Epithelial cell of prostate (primary cell): ENCODE measurements at places on chromosomes 6 and 20.

- no peak for DNase-seq
These were observed 16.5 kb downstream of the SMLR1 start for GRCh38 chr6:130843575-130844320.

GRCh38 chr6:170130771-170131241 is 160.1 kb downstream of the DLL1 start:
- DNase-seq: no peak

- DNase-seq: no peak
These were observed 8.0 kb upstream of the BCAS1 start for GRCh38 chr20:54078296-54078984.

- no peak for DNase-seq
These were observed 24.8 kb downstream of the RRBP1 start for GRCh38 chr20:17657079-17657825.

DNA sequence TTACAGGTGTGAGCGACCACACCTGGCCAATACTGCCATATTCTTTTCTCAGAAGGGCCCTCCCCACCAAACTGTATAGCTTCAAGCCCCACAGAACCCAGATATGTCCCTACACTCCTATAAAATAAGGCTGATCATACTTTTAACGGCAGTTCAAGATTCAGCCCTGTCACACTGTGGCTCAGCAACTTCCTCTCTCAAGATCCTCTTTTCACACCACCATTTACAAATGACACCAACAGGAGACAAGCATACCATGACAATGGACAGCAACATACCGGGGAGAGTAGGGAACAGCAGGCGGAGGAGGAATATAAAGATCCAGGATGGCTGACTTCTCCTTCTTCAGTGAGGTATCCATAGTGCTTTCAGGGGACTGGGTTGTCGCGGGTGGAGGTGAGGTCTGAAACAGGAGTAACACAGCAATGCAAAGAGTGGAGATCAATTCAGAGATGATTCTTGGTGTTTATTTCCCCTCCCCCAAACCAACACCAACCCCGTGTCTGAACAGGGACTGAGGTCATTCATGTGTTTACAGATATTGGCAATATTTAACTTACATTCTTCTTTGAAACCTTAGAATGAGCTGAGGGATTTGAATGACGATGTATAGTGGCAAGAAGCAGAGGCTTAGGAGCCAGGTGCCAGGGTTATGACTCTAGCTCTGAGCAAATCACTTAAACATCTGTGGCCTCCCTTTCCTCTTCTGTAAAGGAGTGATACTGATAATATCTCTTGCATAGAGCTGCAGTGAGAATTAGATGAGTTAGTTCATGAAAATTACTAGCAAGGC is 57.6 kb upstream of the IPCEF1 start:
- peak; percentile 46 for DNase-seq

DNA sequence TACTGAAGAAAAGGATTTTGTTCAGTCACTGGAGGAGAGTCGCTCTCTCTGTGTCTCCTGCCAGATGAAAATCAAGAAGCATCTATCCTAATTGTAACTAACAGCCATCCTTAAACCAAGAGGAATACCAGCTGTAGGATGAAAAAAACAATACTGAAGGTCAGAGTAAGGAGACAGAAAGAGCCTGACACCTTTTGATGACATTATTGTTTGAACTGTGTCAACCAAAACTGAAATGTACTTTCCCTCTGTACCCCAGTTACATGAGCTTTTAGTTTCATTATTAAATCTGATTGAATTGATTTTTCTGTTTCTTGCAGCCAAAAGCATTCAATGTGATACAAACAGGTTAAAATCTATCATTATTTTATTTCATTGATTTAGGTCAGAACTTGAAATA is 17.2 kb upstream of the BTBD9 start:
- DNase-seq: no peak

GRCh38 chr20:48970681-48971365 is 49.3 kb downstream of the ARFGEF2 start:
- no peak for DNase-seq

DNA sequence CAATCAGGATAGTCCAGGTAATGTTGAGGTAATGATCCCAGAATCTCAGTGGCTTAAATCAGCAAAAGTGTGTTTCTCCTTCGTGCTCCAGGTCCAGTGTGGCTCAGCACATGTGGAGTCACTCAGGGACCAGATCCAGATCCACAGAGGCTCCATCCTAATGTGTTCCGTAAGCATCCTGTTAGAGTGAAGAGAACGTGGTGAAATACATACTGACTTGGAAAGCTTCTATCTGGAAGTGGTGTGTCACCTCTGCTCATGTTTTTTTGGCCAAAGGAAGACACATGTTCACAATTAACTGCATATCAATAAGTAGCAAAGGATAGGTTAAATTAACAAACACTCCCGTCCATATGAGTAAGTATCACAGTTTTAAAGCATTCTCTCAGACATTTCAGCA is 26.8 kb upstream of the PREP start:
- DNase-seq: no peak

DNA sequence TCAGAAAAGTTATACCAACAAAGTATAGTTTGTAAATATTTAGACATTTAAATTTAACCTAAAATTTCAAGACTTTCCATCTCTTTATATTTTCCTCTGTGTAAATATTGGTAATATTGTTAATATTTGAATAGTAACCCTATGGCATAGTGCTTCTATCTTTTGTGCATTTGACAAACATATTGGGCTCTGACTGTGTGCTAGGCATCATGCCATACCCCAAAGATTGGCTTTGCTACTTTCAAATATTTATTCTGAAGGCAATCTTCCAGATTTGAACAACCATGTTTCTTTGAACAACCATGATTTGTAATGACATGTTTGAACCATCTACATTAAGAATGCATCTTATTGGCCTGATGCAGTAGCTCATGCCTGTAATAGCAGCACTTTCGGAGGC is 15.5 kb upstream of the PRDM1 start:
- no peak for DNase-seq

DNA sequence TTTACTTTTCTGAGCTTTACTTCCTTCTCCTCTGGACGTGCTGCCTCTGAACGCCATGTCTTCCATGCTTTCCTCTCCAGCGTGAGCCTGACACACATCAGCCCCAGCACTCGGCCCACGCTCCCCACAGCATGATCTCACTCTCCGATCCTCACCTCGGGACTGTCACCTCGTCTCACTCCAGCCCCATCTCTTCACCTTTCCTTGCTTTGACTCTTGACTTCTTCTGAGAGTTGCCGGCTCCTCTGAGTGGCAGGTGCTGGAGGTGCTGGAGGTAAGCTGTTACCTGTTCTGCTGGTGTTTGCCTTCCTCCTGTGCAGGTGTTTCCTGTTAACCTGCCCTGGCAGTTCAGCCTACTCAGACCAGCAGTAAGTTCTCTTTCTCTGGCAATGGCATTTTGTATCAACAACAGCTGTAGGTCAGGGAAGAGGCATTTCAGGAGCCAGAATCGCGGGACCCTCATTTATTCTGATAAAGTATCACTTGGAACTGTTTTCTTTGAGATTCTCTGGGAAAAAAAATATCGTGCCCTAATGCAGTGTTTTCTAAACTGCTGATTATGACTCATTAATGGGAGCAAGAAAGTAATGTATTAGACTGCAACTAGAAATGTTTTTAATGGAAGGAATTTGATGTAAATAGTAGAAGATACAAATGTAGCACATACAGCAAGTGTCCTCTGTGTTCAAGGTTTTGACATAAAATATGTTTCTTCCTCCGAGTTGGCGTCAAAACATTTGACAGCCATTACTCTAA is 106.5 kb downstream of the ARID1B start:
- DNase-seq: no peak

DNA sequence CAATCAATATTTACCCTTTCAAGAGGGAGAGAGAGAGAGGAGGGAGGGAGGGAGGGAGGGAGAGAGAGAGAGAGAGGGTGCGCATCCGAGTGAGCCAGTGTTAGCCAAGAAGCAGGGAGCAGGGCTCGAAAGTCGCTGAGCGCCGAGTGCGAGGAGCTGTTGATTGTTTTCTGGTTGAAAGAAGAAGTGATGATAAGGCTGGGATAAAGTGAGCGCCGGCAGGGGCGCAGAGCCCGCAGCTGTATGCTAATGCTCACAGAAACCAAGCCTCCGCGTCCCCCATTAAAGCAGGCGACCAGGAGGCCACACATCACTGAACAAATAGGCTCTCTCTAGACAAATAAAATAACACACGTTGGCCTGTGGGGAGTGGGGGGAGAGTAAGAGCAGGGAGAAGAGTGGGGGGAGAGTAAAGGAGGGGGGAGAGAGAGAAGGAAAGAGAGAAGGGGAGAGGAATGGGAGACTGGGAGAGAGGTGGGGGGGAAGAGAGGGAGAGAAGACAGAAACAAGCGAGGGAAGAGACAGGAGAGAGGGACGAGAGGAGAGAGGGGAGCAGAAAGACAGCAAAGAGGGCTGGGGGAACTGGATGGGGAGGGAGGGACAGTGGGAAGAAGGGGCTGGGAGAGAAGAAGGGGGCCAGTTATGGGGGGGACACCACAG is 5.0 kb upstream of the INSM1 start:
- no peak for DNase-seq

GRCh38 chr6:37493661-37493995 is 6.1 kb downstream of the CCDC167 start:
- no peak for DNase-seq

GRCh38 chr6:11103065-11103464 is 8.5 kb downstream of the ERVFRD-1 start:
- no peak for DNase-seq

DNA sequence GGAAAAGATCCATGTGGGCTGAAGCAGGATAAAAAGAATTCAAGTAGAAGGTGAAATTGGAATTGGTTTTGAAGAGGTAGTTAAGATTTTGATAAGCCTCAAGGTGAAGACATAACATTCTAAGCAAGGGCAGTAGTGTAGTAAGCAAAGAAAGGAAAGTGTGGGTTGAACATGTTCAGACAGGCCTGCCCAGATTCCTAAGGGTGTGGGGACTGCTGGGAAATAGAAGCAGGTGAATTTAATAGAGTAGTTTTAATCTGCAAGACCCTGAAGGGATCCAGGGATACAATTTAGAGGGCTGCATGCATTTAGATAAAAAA is 19.1 kb downstream of the TAB2 start:
- DNase-seq: peak; percentile 34

DNA sequence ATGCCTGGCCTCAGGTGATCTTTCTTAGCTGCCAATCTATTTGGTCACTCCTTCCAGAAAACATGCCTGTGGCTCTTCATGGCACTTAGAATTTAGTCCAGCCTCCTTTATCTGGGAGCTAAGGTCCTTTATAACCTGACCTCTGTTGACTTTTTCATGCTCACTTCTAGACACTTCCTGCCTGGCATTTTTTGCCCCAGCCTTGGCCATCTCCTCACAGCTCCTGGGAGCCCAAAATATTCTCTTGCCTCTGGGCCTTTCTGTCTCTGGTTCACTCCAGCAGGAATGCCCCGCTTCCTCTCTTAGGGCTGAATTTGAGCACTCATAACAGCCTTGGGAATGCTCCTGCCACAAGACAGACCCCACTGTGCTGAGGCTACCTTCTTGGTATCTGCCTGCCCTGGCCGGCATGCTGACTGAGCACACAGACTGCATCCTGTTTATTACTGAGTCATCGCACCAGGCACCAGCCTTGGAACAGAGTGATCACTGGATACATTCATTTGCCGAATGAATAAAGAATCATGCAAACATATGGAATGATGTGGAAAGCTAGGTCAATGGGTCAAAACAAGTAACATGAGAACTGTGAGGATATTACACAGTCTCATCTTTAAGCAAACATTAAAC is 5.8 kb upstream of the EEF1E1 start:
- DNase-seq: peak; percentile 69

DNA sequence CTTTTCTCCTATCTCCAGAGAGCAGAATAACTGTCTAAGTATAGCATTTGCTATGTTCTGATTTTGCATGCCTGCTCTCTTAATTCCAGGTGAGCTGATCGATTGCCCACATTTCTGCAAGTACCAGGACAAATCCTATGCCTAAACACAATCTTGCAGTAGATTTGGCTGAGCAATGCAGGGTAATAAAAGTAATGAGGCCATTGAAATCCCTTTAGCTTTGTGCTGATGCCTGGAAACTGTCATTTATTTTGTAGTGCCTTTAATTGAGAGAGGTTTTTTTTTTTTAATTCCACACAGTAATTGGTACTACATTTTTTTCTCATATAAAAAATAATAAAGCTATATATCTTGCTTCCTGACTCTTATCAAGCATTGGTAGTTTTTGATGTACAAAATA is 252.3 kb downstream of the NKAIN2 start:
- DNase-seq: no peak

GRCh38 chr6:37575221-37575620 is 75.5 kb upstream of the CCDC167 start:
- DNase-seq: no peak

- peak; percentile 41 for DNase-seq
These were observed 189.7 kb upstream of the NOX3 start for GRCh38 chr6:155645325-155645724.

DNA sequence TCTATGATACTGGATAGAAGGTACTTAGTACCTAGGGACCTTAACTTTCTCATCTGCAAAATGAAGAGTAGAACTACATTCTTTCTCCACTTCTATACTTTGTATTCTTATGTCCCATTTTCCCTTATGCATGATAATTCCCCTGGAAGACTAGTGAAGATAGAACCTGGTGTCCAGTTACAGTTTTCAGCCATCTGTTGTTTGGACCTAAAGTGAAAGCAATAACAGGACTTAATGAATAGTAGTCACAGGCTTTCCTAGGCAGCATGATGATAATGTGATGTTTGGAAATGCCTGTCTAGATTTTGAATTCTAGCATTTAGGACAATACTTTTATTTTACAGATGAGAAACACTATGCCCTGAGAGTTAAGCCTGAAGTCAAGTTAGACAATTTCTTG is 153.8 kb downstream of the RIMS1 start:
- DNase-seq: no peak
